ENCODE measurements at places on chromosomes 16 and 17. TPM values are rescaled to one million over a fixed set of nuclear protein-coding genes. Genes with fewer than 3 reads are reported as not detected.

DNA sequence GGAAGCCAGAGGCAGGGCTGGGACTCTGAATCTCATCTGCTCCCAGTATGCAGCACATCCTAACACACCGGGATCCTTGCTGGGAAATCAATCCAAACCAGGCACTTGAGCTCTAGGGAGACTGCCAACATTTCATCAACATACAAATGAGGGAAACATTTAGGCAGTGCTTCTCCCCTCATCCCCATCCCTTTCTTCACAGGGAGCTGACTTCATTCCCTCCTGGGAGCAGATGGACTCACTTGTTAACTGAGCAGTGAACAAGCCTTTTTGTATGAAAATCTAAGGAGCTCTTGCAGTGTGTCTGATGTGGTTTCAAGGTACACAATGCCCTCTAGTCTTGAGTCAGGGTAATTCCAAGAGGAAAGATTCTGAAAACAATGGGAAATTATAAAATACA lies 96.3 kb downstream of the TMEM114 start:
- no peak for DNase-seq

- no peak for DNase-seq
Observed at GRCh38 chr16:86428729-86429517, 81.4 kb upstream of the FOXF1 start.

DNA sequence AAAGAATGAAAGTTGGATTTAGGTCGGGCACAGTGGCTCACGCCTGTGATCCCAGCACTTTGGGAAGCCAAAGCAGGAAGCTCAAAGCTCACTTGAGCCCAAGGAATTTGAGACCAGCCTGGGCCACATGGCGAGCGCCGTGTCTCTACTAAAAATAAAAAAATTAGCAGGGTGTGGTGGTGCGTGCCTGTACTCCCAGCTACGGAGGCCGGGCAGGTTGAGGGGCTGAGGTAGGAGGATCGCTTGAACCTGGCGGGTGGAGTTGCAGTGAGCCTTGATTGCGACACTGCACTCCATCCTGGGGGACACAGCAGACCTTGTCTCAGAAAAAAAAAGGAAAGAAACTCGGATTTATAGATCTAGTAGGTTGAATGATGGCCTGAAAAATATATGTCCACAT lies 37.4 kb upstream of the RPH3AL start:
- no peak for DNase-seq

DNA sequence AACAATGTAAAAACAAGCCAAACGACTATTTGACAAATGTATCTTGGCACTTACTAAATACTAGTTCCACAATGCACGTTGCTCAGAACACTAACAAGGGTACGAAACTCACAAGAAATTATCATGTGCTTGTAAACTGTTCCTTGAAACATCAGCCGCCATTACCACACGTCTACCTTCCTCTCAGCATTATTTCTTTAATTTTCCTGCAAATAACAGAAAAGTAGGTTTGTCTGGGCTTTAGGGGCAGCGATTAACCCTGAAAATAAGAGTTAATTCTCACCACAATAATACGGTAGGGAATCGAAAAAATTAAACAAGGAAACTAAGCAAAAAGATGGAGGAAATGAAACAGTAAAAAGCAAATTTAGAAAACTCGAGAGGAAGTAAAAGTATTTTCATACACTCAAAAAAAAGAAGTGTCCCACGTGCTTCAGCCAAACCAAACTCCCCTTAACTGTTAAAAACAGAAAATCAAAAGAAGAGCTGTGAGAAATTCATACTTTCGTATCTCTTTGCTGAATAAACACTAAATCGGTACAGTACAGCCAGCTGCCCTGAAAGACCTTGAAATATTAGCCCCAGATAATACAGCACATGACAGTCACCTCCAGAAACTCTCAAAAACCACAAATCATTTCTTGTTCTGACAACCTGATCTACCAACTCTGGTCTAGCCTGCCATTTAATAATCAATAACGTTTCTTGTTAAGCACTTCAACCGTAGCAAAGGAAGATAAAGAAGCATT lies 1.2 kb downstream of the ARHGAP17 start:
- DNase-seq, result no peak

GRCh38 chr17:59746849-59747445 lies 39.5 kb downstream of the VMP1 start:
- no peak for DNase-seq

DNA sequence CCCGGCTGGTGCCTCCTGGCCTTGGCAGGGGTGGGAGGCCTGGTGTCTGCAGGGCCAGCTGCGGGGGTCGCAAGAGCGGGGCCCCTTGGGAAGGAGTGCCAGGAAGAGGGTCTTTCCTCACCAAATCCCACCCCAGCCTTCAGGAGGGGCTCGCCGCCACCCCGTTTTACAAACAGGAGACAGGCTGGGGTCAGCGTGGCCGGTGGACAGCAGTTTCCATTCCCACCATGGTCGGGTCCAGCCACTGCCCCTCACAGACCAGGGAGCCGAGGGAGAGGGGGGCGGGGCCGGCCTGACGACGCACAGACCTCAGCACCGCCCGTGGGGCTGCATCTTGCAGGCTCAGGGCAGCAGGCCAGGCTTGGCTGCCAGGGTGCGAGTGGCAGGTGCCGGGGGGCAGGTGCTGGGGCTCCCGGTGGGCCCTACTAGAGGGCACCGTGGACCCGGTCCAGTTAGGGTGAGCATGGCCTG lies 7.6 kb downstream of the CBFA2T3 start:
- DNase-seq, result no peak

- no peak for DNase-seq
Observed at GRCh38 chr16:83561876-83562275, 245.9 kb upstream of the HSBP1 start.

PRSS33 gene
- polyA plus RNA-seq, result 0.13 TPM

FOXO3B gene
- 2.6 TPM for polyA plus RNA-seq

TEKT5 gene
- polyA plus RNA-seq, result 0.09 TPM

TANC2 gene
- polyA plus RNA-seq, result 12.8 TPM

BORCS6 gene
- polyA plus RNA-seq, result 6.3 TPM

OR1A2 gene
- not detected for polyA plus RNA-seq

Data from large intestine (tissue), 12 donors.